ENCODE measurements at places on chromosomes 12 and 14.

DNA sequence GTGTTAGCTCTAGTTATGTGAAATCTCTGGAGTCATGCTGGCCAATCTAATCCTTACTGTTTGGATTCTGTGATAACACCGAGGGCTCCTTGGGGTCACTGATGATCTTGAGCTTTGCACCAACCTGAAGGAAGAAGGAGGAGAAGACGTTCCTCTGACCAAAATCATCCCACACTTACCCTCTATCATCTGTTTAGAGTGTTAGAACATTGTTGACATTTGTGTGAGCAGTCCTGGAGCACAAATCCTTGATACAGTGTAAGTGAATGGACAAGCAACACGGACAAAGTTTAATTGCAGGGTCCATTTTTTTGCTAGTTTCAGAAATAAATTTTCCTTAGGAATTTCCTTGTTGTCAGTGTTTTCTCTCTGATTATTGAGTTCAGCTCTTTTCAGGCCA, 181.7 kb downstream of the AKAP6 start:
- H3K4me1 ChIP-seq = peaks cover 52% of the 10 kb centered on the region
- H3K27me3 ChIP-seq = no peaks in the 10 kb centered on the region
- no peak overlapping the region for H3K27ac ChIP-seq
- H3K4me3 ChIP-seq = no peak overlapping the region

DNA sequence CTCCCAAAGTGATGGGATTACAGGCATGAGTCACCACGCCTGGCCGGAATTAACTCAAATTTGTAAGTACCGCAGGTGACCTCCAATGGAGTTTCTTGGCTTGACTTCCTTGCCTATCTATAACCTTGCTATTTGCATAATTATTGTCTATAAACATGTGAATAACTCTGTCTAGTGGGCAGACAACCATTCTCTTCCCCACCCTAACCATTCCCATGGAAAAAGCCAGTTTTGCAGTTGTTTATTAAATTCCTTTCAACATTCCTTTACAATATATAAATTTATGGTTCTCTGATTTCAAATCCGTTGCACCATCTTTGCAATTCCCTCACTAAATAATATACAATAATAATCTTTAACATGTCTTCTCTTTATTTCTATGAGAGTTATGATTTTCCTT, 61.0 kb upstream of the ZDHHC17 start:
- no peak for DNase-seq
- H3K27me3 ChIP-seq = no peaks in the 10 kb centered on the region
- no peaks in the 10 kb centered on the region for H3K36me3 ChIP-seq

DNA sequence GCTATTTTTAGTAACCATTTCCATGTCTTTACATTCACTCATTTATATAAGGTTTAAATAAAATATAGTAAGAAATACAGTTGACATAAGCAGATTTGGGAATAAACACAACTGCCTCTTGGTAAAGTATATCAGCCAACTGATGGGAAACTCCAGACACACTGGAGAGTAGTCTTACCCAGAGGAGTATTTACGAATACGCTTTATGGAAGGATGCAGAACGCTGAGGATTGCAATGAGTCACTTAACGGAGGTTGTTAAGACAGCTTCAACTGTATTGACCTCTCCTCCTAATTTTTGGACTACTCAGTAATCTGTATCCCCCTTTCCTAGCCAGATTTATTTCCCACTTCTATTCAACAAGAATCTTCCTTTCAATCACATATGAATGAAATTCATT, 6.0 kb downstream of the C2CD5 start:
- no peak overlapping the region for H3K4me3 ChIP-seq
- H3K27me3 ChIP-seq = no peaks in the 10 kb centered on the region
- DNase-seq = peak; percentile 14
- H3K27ac ChIP-seq = no peak overlapping the region
- peaks cover 12% of the 10 kb centered on the region for H3K4me1 ChIP-seq

GRCh38 chr12:15540005-15540404, 217.7 kb downstream of the PTPRO start:
- H3K27ac ChIP-seq = no peak overlapping the region
- H3K36me3 ChIP-seq = no peaks in the 10 kb centered on the region
- no peak for DNase-seq
- H3K4me1 ChIP-seq = no peaks in the 10 kb centered on the region
- H3K4me3 ChIP-seq = no peak overlapping the region

DNA sequence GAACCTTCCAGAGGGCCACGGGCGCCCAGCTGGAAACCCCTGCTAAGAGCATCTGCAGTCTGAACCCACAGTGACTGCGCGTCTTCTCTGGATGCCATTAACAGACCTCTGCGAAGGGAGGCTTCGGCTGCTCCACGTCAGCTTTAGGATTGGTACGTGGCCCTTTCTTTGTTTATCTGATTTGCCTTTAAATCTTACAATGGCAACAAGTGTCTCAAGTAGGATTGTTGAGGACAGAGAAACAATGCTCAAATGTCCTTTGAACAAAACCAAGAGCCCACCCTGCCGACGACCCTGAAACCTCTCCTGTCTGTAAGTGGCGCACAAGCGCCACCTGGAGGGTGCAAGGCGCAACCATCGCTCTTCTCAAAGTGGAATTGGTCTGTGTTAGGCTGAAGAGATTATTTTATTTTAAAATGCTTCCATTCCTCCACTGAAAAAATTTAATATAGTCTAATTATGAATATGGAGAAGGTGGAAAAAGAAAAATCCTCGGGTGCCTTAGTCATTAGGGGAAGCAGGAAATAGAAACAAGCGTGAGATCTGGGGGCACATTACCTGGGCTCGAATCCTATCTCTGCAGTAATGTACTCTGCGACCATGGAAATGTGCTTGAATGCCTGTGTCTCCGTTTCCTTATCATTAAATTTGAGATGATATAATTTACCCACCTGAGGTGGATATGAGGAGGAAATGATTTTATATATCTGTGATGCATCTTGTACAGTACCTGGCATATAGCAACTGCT, 82.6 kb upstream of the PTPRB start:
- DNase-seq = peak; percentile 46
- no peaks in the 10 kb centered on the region for H3K27me3 ChIP-seq
- H3K4me3 ChIP-seq = no peak overlapping the region
- H3K27ac ChIP-seq = no peak overlapping the region
- no peaks in the 10 kb centered on the region for H3K36me3 ChIP-seq

GRCh38 chr12:69836015-69836414, 11.0 kb downstream of the MYRFL start:
- H3K27me3 ChIP-seq = no peaks in the 10 kb centered on the region
- no peaks in the 10 kb centered on the region for H3K36me3 ChIP-seq
- no peaks in the 10 kb centered on the region for H3K4me1 ChIP-seq
- no peak overlapping the region for H3K27ac ChIP-seq
- no peak for DNase-seq

DNA sequence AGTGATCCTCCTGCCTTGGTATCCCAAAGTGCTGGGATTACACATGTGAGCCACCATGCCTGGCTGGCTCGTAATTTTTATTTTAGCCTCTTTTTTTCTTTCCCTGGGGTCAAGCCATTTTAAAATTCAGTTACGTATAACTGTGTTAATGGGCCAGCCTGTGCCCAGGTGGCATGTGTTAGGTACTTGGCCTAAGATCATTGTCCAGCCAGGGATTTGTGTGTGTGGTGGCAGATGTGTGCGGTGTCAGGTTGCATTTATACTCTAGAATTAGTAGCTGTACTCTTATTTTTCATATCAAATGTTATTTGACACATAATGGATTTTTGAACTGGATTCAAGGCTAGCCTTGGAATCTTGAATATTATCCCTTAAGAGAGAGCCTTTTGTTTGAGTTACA, 69.3 kb downstream of the FBXO34 start:
- peaks cover 4% of the 10 kb centered on the region for H3K36me3 ChIP-seq
- no peaks in the 10 kb centered on the region for H3K27me3 ChIP-seq
- H3K4me3 ChIP-seq = no peak overlapping the region
- H3K27ac ChIP-seq = no peak overlapping the region
- H3K4me1 ChIP-seq = peaks cover 31% of the 10 kb centered on the region

DNA sequence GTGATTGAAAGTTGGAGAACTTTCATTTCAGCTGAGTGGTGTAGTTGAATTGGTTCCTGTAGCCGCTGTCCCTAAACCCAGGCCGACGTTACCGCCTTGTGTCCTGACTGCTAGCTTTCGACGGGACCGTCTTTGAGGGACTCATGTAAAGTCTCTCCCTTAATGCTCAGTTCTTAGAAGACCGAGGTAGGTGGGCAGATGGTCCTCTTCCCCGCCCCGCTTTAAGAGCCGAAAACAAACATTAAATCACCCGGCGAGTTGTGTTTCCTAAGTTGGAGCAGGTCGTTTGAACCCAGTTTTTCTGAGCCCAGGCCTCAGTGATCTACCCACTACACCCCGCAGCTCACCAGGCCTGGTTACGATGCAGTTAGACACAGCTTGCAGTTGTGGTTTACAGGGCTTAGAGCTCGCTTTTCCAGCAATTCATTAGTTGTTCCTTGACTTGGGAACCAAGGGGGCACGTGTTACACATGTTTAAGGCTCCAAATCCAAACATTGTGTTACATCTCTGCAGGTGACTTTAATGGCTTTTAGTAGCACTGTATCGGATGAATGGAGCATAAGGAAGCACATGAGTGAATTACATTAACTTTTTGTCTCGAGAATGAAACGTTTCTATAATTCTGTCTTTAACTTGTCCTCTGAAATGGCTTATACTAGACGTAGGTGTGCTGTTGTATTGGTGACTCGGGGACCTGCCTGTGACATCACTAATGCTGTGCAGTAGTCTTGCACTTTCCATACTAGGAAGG, 790 bp downstream of the NEDD1 start:
- peak overlapping the region; percentile 41 for H3K27ac ChIP-seq
- H3K27me3 ChIP-seq = no peaks in the 10 kb centered on the region
- peak; percentile 30 for DNase-seq
- H3K4me3 ChIP-seq = peak overlapping the region; percentile 91

GRCh38 chr12:105272814-105273416, 36.9 kb upstream of the APPL2 start:
- no peaks in the 10 kb centered on the region for H3K27me3 ChIP-seq
- no peak overlapping the region for H3K4me3 ChIP-seq
- no peaks in the 10 kb centered on the region for H3K36me3 ChIP-seq
- H3K27ac ChIP-seq = no peak overlapping the region
- no peaks in the 10 kb centered on the region for H3K4me1 ChIP-seq

DNA sequence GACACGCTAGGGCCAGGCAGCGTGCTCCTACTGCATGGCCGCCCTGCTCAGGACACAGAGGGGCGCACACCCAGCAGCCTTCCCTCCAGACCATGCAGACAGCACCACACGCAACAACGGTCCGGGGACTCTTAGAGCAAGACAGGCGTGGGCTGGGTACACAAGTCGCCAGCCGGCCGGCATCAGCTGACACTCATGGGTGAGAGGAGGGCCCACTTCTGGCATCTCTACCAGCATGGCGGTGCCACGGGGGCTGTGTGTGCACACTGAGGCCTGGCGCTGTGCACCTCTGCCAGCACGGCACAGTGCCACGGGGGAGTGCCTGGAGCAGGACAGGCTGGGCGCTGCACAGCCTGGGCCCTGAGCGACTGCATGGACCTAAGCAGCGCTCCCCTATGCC, 6.7 kb upstream of the BTBD6 start:
- H3K27ac ChIP-seq = no peak overlapping the region
- no peak overlapping the region for H3K4me3 ChIP-seq
- DNase-seq = no peak
- H3K27me3 ChIP-seq = no peaks in the 10 kb centered on the region
- H3K36me3 ChIP-seq = peaks cover under 1% of the 10 kb centered on the region

- peaks cover 29% of the 10 kb centered on the region for H3K27me3 ChIP-seq
- no peaks in the 10 kb centered on the region for H3K4me1 ChIP-seq
- H3K4me3 ChIP-seq = no peak overlapping the region
- H3K27ac ChIP-seq = no peak overlapping the region
- H3K36me3 ChIP-seq = no peaks in the 10 kb centered on the region
Observed at GRCh38 chr12:131283191-131283861, 329.6 kb downstream of the ADGRD1 start.

- no peak overlapping the region for H3K4me3 ChIP-seq
- H3K4me1 ChIP-seq = no peaks in the 10 kb centered on the region
Observed at GRCh38 chr14:34741840-34742239, 27.4 kb upstream of the CFL2 start.

- no peaks in the 10 kb centered on the region for H3K4me1 ChIP-seq
- H3K4me3 ChIP-seq = no peak overlapping the region
- H3K36me3 ChIP-seq = no peaks in the 10 kb centered on the region
- H3K27ac ChIP-seq = no peak overlapping the region
Observed at GRCh38 chr12:111238075-111238734, 130.7 kb downstream of the PHETA1 start.

GRCh38 chr12:110849748-110850403, 3.1 kb downstream of the CCDC63 start:
- no peak overlapping the region for H3K4me3 ChIP-seq
- H3K36me3 ChIP-seq = no peaks in the 10 kb centered on the region
- no peak overlapping the region for H3K27ac ChIP-seq
- no peak for DNase-seq
- H3K4me1 ChIP-seq = no peaks in the 10 kb centered on the region

DNA sequence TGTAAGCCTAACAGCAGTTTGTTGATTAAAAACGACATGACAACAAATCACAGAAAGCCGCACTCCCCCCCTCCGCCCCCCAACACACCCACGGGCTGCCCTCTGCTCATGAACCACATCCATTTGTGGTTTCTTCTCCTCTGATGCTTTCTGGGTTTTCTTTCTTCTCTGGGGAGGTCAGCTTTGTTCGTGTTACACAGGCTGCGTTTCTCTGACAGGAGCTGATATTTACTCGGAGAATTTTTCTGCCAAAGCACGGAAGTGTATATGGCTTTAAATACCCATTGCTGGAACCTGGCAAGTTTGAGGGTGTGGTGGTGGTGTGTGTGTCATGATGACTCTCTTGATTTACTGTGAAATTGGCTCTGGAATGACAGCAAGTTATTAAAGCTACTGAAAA, 883.7 kb upstream of the TMEM132C start:
- peak overlapping the region; percentile 58 for H3K4me3 ChIP-seq
- no peaks in the 10 kb centered on the region for H3K36me3 ChIP-seq
- H3K27me3 ChIP-seq = no peaks in the 10 kb centered on the region
- peak; percentile 98 for DNase-seq

DNA sequence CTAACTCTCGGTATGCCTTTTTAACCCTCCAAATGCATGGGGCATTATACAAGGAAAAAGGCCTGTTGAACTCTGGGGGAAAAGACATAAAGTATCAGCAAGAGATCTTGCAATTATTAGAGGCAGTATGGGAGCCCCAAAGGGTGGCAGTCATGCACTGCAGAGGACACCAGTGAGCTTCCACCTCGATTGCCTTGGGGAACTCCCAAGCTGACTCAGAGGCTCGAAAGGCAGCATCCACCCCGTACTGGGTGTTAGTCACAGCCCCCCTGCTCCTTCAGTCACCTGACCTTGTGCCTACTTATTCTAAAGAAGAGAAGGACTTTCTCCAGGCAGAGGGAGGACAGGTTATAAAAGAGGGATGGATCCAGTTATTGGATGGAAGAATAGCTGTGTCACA, 781.4 kb upstream of the TMEM132C start:
- H3K4me3 ChIP-seq = no peak overlapping the region
- peaks cover 32% of the 10 kb centered on the region for H3K4me1 ChIP-seq
- no peaks in the 10 kb centered on the region for H3K36me3 ChIP-seq
- peak; percentile 98 for DNase-seq
- H3K27me3 ChIP-seq = no peaks in the 10 kb centered on the region
- peak overlapping the region; percentile 79 for H3K27ac ChIP-seq

- H3K4me1 ChIP-seq = no peaks in the 10 kb centered on the region
- H3K36me3 ChIP-seq = no peaks in the 10 kb centered on the region
- peaks cover 55% of the 10 kb centered on the region for H3K27me3 ChIP-seq
- H3K4me3 ChIP-seq = no peak overlapping the region
- no peak overlapping the region for H3K27ac ChIP-seq
- no peak for DNase-seq
Observed at GRCh38 chr14:75342762-75343599, 64.4 kb downstream of the FOS start.

GRCh38 chr12:105100207-105100985, 7.1 kb upstream of the WASHC4 start:
- H3K27ac ChIP-seq = no peak overlapping the region
- no peaks in the 10 kb centered on the region for H3K36me3 ChIP-seq
- no peak overlapping the region for H3K4me3 ChIP-seq
- peak; percentile 69 for DNase-seq
- no peaks in the 10 kb centered on the region for H3K27me3 ChIP-seq

All from PC-3 (cell line).